Stimulated activated CD8-positive, alpha-beta memory T cell treated with anti-CD3 and anti-CD28 coated beads, Interleukin-4, amount 100 ng/mL, for 4 hours (primary cell): ENCODE measurements at places on chromosomes 4 and X.

DNA sequence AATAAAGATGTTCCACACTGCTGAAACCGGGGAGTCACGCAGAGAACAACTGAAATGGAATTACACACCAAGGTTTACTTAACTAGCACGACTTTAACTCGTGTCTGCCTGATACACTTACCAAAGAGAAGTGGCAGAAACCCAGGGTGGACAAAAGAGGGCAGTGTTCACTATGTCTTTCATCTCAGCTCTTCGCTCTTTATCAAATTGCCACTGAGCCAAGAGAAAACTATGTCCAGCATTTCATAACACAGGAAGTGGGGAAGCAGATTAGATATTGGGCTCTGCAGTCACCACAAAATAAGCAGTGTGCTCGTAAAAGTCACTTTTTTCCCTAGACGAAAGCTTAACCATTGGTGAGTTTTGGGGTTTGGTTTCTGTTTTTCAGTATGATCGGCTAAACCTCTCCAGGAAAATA is 155.7 kb downstream of the CHIC2 start:
- DNase-seq = no peak

- DNase-seq = no peak
Measured at GRCh38 chr4:186416451-186417060, 138.8 kb downstream of the MTNR1A start.

DNA sequence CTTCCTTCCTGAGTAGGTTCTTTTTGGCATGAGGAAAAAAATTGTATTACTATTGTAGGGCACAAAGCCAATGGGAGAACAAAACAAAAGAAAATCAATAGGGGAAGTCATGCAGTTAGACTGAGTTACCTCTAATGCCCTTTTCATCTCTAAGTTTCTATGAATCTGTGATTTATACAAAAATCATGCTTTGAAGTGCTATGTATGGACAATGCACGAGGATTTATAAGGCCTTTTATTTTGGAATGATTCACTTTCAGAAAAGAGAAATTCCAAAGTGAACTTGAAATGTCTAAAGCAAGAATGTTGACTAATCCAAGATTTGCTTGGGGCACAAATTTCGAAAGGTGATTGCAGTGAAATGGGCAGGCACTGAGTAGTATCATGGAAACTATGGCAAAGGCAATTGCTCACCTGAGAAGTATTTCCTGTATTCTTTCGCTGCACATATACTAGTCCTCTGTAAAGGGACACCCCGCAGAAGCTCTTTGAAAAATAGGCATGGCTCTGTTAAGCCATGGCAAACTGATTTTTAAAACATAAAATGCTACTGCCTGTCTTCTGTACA is 52.8 kb downstream of the ADGRG4 start:
- DNase-seq = no peak

DNA sequence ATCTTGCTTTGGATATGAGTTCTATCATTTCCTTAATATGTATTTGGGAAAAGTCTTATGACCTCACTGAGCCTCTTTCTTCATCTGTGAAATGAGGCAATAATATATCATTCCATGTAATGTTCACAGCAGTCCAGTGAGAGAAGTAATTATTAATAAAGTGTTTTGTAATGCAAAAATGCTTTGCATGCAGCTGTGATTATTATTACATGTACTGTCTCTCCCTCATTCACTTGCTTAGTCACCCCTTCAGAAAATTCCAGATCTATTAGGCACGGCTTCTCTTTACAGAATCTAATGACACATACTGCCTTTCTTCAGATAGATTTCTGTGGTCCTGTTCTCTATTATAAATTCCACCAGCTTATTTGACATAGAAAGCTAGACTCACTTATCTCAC is 53.5 kb upstream of the FGF13 start:
- DNase-seq = no peak

GRCh38 chrX:39222346-39223113 is 421.3 kb downstream of the MID1IP1 start:
- no peak for DNase-seq

GRCh38 chr4:122744229-122744628 is 11.7 kb downstream of the BBS12 start:
- no peak for DNase-seq

DNA sequence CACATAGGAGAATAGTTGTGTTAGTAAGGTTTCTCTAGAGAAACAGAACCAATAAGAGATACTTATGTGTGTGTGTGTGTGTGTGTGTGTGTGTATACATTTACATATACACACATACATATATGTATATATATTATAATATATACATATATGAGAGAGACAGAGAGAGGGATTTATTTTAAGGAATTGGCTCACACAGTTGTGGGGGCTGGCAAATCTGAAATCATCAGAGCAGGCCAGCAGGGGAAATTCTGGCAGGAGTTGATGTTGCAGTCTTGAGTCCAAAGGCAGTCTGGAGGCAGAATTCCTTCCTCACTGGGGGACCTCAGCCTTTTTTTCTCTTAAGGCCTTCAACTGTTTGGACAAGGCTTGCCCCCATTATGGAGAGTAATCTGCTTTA is 38.6 kb upstream of the NHS start:
- no peak for DNase-seq
